Activated CD8-positive, alpha-beta memory T cell treated with anti-CD3 and anti-CD28 coated beads, Interleukin-2, amount 10 ng/mL, durations not matched to agents 7 days and 5 days (primary cell): ENCODE measurements at places on chromosomes 3 and 15. TPM values are rescaled to one million over a fixed set of nuclear protein-coding genes. Genes with fewer than 3 reads are reported as not detected.

GRCh38 chr3:106193876-106194275 lies 325.1 kb upstream of the CBLB start:
- H3K4me1 ChIP-seq, result peaks cover 27% of the 10 kb centered on the region
- DNase-seq, result no peak
- H3K36me3 ChIP-seq, result peaks cover 66% of the 10 kb centered on the region
- no peak overlapping the region for H3K27ac ChIP-seq

GRCh38 chr3:134312072-134312872 lies 61.6 kb upstream of the RYK start:
- peaks cover 3% of the 10 kb centered on the region for H3K4me1 ChIP-seq
- peak; percentile 37 for DNase-seq
- peaks cover 63% of the 10 kb centered on the region for H3K27me3 ChIP-seq
- H3K27ac ChIP-seq, result no peak overlapping the region

DNA sequence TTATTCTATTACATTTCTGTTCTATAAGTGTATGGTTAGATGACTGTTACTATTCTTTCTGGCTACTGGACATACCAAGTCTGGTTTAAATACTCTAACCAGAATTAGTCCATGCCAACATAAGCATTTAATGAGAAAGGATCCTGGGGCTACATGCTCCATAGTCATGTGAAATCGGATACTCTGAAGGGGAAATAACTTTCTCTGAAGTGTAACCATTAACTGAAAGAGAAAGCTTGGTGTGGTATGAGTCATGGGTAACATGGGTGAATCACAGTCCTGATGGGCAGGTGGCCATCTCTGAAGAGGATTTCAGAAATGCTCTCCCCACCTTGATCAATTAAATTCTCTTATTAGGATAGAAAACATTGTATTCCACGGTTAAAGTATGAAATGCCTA lies 69.4 kb downstream of the FHIT start:
- H3K4me1 ChIP-seq, result peaks cover 5% of the 10 kb centered on the region
- H3K4me3 ChIP-seq, result no peak overlapping the region
- no peak overlapping the region for H3K27ac ChIP-seq

DNA sequence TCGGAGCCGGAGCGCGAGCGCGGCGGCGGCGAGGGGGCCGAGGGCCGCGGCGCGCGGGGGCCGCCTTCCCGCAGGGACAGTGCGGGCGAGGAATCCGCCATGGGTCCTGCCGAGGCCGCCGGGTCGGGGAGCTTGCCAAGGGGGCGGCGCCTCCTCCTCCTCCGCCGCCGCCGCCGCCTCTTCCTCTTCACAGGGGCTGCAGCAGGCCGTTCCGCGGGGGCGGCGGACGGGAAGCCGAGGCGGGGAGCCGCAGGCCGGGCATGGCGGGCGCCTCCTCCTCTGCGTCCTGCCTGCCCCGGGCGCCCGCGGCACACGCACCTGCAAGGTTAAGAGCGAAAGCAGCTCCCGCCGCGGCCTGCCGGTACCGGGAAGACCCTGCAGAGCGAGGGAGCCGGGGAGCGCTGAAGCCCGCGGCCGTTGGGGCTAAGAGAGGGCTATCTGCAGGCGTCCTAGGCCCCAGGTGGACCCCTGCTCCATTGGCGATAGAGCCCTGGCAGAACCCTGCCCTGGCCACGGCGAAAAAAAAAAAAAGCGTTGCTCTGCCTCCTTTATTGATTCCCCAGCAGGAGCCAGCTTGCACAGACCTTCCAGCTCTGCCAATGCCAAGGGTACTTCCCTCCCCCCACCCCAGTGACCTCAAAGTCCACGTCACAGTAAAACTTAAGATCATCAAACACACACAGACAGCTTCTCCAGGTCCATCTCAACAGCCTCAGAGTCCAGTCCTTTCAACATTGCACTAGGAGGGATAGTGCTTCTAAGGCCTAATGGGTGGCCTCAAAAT lies at the start of gene LYSMD2:
TSS of gene LYSMD2 (minus strand) at position 134 of the 784 bp plus-strand sequence. CDS start at position 101, 33 bp downstream.
- peak; percentile 78 for DNase-seq
- peaks cover 9% of the 10 kb centered on the region for H3K36me3 ChIP-seq
- H3K4me3 ChIP-seq, result peak within 1 kb of the TSS; percentile 92

The C3orf49 gene
- total RNA-seq, result not detected

DNA sequence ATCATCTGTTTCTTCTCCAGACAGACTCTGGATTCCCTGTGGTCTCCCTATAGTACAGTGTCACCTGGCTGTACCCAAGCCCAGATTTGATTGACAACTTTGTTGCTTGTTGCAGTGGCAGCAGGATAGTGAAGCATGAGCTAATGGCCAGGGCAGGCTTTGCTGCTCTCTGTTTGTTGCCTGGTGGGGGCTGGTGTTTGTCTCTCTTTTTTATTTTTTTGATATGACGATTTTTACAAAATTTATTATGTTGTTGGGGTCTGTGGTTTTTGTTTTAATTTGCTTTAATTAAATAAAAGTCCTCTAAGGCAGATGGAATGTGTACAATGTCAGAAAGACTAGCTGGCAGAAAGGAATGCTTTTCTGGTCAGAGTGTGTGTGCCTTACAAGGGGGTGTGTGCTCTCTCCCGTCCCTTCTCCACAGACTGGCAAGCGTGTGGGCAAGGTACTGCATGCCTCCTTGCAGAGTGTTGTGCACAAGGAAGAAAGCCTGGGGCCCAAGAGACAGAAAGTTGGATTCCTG lies 15.2 kb upstream of the CLEC3B start:
- no peak overlapping the region for H3K27ac ChIP-seq
- no peak overlapping the region for H3K4me3 ChIP-seq
- H3K27me3 ChIP-seq, result no peaks in the 10 kb centered on the region
- H3K4me1 ChIP-seq, result peaks cover 11% of the 10 kb centered on the region

The GNB5 gene
- 39.5 TPM for total RNA-seq

DNA sequence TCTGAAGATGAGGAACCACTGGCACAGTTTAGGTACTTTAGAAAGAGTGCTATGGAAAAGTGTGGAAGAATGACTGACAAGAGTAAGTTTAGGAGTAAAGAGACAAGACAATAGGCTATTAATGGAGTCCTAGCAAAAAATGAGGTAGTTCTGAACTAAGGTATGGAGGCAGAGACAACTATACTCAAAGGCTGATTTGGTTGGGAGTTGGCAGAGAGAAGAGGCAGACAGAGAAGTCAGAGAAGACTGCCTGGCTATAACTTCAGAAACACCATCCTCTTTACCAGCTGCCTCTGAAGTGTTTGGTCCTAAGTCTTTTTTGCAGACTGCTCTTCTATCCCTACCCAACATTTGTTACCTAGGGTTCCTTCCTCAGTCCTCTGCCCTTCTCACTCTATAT lies 19.2 kb downstream of the DYNC1LI1 start:
- H3K27ac ChIP-seq, result peak overlapping the region; percentile 34
- peaks cover 40% of the 10 kb centered on the region for H3K4me1 ChIP-seq
- DNase-seq, result no peak
- H3K4me3 ChIP-seq, result no peak overlapping the region
- peaks cover 7% of the 10 kb centered on the region for H3K36me3 ChIP-seq
- H3K27me3 ChIP-seq, result no peaks in the 10 kb centered on the region
